ENCODE measurements at places on chromosomes 2 and 18.

GRCh38 chr2:219628235-219628985, 980 bp downstream of the SLC4A3 start:
- no peak for DNase-seq
- H3K4me3 ChIP-seq: no peak overlapping the region
- peaks cover 5% of the 10 kb centered on the region for H3K4me1 ChIP-seq

DNA sequence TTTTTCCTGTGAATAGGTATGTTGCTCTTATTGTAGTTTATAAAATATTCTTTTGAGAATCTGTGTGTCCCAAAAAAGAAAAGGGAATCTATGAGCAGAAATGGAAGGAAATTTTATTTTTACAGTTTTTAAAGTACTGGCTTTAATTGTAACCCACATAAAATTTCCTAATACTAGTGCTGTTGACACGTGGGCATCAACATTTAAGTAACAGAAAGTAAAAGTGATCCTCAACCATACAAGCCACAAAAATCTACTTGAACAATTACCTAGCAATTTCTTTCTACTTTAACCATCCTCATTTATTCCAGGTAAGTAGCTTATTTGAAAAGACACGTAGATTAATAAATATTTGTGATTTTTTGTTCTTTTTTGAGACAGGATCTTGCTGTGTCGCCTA, 62.0 kb downstream of the MAP3K20 start:
- no peak for DNase-seq
- peaks cover 4% of the 10 kb centered on the region for H3K4me1 ChIP-seq
- H3K4me3 ChIP-seq: no peak overlapping the region
- no peaks in the 10 kb centered on the region for H3K27me3 ChIP-seq
- H3K27ac ChIP-seq: no peak overlapping the region

DNA sequence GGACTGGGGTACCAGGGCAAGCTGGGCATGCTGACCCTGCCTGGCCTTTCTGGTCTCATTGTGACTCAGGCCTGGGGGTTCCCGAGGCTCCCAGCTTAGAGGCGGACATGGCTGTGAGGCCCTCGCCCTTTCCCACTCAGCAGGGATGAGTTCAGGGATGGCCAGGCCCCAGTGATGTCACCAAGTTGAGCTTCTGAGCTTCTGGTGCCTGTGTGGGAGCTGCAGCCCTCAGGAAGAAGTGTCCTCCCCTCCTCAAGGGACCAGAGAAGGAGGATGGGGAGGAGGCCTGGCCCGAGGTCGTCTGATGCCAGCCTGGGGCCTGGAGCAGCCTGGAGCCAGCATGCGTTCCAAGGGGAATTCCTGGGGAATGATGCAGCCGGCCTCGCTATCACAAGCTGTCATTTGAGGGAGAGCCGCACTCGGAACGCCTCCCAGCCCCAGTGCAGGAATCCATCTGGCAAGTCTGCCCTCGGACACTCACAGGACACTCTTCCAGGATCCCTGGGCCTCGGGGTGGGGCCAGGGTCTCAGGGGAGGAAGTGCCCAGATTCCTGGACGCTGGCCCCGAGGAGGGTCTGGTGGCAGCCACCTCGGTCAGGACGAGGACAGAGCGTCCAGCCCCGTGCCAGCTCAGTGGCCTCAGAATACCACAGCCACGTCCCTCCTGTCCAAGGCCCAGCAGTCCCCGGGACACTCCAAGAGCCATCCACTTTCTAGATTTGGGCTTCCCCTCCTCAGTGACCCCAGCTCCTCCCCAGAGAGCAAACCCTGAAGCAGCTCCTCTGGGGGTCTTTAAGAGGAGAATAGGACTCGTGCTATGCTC, 61.2 kb upstream of the GPC1 start:
- no peak overlapping the region for H3K4me3 ChIP-seq
- H3K36me3 ChIP-seq: no peaks in the 10 kb centered on the region
- no peak for DNase-seq

- H3K4me1 ChIP-seq: no peaks in the 10 kb centered on the region
- no peaks in the 10 kb centered on the region for H3K36me3 ChIP-seq
- no peak overlapping the region for H3K27ac ChIP-seq
These were observed 432.9 kb upstream of the MYT1L start for GRCh38 chr2:2764001-2764355.
